ENCODE measurements at places on chromosomes 12 and 14.
A peak's percentile ranks its signal among the peaks of the same experiment; 100 is the strongest.

GRCh38 chr12:85923767-85924331, 49.8 kb downstream of the NTS start:
- peak; percentile 1 for DNase-seq

- DNase-seq = no peak
Observed at GRCh38 chr12:42660117-42660516, 70.6 kb upstream of the PRICKLE1 start.

- DNase-seq = no peak
Observed at GRCh38 chr12:24349051-24349799, 399.8 kb upstream of the SOX5 start.

DNA sequence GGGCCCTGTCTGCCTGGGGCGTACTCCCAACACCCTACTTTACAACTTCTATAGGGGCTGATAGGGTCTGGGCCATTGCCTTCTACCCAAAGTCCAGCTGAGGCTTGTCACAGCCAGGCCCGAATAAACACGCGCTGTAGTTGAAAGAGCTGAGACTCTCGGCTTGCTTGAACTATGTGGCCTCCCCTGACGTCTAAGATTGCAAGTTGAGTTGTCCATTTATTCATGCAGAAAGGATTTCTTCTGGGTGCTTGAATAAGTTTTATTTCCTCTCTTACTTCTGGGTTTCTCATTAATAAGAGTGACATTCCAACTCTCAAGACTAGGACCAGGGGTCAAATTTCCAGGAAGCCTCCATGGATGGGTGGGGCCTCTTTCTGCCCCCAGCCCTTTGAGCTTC, 74.4 kb upstream of the VRK1 start:
- DNase-seq = no peak

- peak; percentile 71 for DNase-seq
Observed at GRCh38 chr12:2813214-2814185, 1.0 kb downstream of the ITFG2 start.

- no peak for DNase-seq
Observed at GRCh38 chr12:119841433-119842210, 35.5 kb downstream of the CIT start.

DNA sequence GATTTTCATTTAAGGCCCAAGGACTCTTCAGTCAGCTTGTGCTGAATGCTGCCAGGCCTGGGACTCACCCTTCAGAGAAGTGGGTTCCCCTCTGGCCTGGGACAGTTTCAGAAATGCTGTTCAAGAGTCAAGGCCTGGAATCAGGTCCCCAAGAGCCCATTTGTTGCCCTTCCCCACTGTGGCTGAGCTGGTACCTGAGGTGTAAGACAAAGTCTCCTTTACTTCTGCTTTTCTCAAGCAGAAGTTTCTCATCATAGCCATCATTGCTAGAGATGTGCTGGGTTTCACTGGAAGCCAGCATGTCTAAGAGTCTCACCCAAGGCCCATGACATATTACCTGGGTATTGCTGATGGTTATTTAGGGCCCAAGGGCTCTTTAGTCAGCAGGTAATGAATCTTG, 8.9 kb downstream of the FANCM start:
- DNase-seq = no peak

DNA sequence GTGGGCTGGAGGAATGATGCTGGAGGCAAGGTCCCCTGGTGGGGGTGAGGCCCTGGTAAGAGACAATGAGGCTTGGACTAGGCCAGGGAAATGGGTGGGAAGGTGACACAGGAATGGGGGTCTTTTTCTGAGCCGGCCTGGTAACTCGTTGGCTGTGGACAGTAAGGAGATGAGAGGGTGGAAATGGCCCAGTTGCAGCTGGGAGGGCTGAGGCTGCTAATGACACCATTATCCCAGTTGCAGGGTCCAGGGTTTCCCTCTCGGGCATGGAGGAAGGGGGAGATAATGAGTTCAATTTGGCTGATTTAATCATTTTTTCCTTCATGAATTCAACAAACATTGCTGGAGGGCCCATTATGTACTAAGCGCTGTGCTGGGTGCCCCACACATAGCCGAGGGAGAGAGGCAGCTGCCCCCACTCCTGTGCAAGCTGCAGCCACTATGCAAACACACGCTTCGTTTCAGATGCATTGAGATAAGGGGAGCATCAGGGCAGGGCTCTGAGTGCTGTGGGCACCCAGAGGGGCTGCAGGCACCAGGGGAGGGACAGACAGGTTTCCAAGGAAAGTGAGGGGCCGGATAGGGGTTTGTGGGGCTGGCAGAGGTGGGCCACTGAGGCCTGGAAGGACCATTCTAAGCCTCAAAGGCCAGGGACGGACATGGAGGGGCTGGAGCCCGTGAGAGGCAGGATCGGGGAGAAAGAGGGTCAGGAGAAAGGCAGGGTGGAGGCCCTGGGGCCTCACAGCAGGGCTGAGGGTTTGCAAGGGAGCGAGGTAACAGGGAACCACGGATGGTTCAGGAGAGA, 43.2 kb upstream of the MEG3 start:
- no peak for DNase-seq

- peak; percentile 76 for DNase-seq
Observed at GRCh38 chr12:53182903-53183302, 2.2 kb upstream of the CSAD start.

GRCh38 chr12:38555620-38556591, 239.3 kb downstream of the ALG10B start:
- peak; percentile 30 for DNase-seq

- DNase-seq = no peak
Observed at GRCh38 chr12:19856389-19856788, 417.1 kb downstream of the AEBP2 start.

DNA sequence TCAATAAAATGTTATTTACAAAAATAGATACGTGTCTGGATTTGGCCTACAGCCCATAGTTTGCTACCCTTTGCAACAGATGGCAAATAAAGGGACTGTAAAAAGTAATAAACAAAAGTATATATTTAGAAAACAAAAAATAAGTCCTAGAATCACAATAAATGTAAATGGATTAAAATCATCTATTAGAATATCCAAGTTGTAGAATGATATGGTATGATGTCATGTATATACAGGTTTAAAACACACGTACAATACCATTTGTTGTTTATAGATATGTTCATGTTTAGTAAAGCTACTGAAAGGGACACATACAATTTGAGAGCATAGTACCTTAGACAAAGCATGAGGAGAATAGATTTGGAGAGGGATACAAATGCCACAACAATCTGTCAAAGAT, 219.5 kb downstream of the BCL11B start:
- DNase-seq = no peak

DNA sequence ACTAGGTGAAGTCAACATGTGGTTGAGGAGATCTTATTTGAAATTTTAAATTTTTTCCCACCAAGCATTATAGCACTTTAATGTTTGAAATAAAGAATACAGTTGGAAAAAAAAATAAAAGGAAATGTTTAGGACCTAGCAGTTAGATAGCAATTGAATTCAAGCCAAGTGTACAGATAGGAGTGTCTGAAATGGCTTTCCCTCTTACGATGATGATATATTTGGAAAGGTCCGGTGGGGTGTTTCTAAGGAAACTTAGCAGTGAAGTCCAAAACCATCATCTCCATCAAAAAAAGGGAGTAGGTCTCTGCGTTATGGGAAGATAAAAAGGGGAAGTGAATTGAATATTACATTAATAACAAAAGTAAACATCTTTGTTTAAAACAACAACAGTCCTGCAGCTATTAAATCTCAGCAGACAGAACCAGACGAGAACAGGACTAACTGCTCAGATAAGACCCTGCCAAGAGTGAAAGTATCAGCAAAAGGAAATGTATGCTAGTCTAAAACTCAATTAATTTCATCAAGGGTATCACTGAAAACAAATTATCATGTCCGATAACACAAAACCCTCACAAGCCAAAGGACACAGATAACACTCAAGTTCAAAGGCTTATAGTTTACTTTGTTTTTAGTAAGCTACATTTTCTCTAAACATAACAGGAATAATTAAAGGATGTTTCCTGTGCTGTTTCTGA, 242.0 kb downstream of the BMP4 start:
- DNase-seq = no peak

DNA sequence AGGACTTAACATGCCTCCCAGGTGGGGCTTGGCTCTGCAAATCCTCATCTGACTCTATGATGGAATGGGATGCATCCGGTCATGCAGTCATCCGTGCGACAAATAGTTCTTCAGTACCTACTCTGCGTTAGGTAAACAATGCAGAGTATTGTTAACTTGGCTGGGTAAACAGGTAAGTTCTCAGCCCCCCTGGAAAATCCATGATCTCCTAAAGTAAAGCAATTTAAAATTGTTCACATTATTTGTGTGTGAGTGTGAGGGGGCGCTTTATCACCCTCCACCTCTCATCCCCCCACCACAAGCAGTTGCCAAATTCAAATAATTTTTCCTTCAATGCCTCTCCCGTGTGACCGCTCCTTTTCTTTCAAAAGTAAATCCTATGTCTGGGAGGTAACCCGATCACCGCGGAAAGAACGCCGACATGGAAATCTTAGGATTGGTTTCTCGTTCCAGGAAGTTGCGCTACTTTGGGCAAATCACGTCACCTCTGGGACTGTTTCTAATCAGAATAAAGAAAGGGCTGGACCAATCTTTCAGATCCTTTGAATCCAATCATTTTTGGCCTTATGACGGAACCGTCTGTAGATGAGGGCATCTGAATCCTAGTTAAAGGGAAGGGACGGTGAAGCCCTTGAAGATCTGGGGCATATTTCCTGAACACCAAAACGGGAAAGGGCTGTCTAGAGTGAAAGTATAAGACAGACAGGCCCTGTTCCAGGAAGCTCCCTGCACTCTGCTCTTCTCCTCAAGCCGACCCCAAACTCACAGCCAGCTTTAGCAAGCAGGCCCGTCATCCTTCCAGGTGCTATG, 44.0 kb upstream of the SINHCAF start:
- no peak for DNase-seq

DNA sequence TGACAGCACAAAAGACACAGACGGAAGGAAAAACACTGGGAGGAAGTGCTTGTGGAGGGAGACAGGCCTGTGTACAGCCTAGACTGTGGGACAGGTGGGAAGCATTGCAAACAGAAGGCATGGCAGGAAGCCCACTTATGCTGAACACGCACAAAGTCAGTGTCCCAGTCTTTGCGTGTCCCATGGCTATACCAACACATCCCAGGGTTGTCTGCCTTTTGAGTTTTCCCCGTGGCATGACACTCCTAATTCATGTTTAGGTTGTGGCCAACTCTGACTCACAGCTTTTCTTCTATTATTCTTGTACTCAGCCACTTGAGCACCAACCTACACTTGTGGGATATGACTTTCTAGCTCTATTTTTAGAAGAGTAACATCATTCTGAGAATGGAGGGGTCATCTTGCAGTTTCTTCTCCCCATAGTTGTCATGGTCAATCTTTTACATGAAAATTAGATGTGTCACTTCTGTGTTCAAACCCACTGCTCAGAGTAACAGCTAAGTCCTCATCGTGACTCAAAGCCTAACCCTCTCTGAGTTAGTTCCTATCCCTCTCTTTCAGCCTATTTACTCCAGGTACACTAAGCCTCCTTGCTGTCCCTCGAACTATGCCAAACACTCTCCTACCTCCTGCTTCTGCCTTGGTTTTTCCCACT, 27.5 kb upstream of the JPH4 start:
- no peak for DNase-seq

DNA sequence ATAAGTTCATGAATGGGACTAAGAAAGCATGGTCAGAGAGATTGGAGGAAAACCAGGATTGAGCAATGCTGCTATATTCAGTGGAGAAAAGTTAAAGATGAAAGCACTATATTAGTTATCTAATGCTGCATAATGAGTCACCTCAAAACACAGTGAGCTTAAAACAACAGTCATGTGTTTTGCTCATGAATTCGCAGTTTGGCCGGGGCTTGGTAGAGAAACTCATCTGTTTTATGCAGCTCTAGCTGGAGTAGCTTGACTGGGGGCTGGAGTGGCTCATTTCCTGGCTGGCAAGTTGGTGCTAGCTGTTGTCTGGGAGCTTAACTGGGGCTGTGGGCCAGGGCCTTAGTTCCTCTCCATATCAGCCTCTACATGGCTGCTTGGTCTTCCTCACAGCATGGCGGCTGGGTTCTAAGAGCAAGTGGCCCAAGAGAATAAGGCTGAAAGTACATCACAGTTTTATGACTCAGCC, 90.1 kb downstream of the ADCK1 start:
- DNase-seq = no peak

DNA sequence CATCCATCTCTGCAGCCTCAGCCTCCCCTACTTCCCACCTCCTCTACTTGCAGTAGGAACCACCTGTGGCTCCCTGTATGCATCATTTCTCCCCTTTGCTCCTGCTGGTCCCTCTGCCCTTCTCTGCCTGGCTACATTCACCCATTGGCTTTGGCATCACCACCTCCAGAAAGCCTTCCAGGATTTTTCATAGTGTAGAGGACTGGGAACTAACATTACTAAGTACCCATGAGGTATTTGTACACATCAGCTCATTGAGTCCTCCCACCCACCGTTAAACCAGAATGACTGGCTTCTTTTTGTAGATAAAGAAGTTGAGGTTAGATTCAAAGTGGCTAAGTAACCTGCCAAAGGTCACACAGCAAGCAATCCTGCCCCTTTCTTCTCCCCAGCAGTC, 17.1 kb downstream of the SYNE3 start:
- DNase-seq = no peak

- DNase-seq = no peak
Observed at GRCh38 chr14:30655124-30655523, 33.0 kb downstream of the SCFD1 start.

DNA sequence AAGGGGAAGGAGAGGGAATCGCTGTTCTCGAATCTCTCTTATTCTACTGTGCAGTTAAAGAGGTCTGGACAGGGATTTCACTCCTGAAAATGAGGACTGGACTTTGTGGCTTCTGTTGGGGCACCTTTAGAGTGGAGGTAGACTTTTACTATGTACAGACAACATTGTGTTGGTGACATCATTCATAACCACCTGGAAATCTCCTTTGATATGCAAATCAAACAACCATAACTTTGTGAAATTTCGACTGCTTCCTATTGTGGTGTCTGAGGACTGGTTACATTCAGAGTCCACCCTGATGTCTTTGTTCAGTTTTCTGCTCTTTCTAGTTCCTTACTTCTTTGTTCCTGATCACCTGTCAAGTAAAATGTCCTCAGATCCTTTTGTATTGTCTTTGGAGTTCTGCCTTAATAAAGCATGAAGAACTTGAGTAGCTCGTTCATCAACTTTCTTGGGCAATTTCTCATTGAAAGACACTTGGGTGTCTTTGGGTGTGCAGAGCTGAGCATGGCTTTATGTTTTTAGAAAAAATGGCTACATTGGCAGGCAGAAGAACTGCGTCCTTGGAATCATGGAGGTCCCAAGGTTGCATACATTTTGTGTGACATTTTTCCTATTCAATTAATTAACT, 29.8 kb downstream of the LRRK2 start:
- DNase-seq = no peak

Measured in inflammatory macrophage treated with lipopolysaccharide for 1 hour (primary cell).